ENCODE measurements at places on chromosomes 3 and 15.

- no peak for DNase-seq
These were observed 66.1 kb downstream of the CHSY1 start for GRCh38 chr15:101185770-101186169.

DNA sequence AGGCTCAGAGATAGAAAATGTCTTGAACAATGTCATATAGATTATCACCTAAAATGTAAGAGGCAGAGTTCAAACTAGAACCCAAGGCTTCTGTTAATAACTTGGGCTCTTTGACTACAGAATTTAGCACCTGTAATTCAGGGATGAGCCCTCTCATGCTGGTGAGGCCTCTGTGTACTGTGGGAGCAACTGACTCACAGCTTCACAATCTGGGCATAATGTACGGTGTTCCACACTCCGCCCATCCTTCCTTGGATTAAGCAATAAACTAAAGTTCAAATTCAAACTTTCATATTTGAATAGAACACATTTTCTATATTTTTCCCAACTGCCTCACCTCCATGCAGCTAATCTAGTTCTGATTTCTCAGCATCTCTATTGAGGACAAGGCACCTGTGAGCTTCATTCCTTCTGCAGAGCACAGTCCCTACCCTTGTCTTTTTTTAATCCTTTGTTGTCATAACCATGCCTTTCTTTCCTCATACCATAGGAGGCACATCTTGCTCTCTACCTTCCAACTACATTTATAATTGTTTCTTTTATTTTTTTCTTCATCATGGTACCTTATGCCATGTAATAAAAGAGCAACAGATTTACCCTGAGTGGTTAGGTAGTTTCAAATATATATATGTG is 392.1 kb downstream of the NLGN1 start:
- no peak for DNase-seq

DNA sequence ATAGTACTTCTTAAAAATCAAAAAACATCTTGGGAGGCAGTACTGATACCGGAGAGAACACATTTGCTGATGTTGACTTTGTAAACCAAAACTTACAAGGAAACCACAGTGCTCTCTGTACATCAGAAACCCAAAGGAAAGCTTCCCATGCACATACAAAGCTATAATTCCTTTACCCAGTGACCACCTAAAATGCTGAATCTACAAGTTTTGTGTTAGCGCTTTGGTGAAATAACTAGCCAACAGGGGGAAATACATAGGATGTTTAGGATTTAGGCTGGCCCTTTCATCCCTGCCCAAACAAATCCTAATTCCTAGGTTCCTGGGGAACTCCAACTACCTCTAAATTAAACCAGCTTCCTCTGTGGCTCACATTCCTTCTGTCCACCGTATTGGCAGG is 15.3 kb upstream of the SPG21 start:
- DNase-seq = no peak

DNA sequence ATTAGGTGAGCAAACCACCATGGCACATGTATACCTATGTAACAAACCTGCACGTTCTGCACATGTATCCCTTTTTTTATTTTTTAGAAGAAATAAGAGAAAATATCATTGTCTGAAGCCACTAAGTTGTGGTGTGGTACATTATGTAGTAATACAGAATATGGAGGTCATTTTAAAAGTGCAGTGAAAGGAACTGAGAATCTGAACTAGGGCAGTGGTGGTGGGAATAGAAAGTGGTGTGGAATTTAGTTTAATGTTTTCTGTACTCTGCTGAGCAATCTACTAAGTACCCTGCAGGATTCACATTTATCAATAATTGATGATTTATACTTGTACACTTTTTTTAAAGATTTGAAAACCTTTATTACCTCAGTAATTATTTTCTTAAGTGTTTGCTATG is 283.5 kb downstream of the CHL1 start:
- DNase-seq = no peak

DNA sequence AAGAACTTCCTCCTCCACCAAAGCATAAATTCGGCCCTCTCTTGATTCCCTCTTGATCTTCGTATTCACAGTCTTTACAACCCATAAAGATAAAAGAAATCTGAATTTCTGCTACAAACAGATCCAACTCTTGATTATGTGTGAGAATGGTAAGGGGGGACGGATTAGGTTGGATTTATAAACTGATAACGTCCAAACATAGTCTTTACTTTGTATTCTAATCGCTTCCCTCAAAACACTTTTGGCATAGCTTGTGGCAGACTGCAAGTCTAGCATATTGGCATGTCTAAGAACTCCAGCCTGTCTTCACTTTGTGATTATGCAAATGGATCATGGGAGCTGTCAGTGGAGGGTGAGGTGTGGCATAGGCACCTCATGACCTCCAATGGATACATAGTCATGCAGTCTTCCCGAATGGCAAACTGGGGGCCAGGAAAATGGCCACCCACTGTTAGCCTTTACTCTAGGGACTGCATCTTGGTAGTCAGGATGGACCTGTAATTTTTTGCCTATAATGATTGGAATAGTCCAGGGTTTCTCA is 24.3 kb upstream of the GPR171 start:
- no peak for DNase-seq

DNA sequence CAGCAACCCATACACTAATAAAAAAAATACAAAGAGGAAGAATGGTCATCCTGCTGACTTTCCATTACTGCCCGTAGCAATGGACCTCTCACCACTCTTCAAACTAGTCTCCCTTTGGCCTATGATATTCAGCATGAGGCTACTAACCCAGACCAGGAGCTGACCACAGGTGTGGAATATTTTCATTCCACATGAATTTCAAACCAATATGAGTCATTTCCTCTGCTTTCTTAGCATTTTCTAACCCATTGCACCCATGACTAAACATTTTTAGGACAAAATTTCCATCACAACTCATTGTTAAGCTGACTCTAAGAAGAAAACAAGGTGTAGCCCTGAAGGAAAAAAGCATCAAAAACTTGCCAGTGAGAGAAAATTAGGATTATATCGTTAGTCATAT is 34.0 kb upstream of the ZPLD1 start:
- DNase-seq = no peak

DNA sequence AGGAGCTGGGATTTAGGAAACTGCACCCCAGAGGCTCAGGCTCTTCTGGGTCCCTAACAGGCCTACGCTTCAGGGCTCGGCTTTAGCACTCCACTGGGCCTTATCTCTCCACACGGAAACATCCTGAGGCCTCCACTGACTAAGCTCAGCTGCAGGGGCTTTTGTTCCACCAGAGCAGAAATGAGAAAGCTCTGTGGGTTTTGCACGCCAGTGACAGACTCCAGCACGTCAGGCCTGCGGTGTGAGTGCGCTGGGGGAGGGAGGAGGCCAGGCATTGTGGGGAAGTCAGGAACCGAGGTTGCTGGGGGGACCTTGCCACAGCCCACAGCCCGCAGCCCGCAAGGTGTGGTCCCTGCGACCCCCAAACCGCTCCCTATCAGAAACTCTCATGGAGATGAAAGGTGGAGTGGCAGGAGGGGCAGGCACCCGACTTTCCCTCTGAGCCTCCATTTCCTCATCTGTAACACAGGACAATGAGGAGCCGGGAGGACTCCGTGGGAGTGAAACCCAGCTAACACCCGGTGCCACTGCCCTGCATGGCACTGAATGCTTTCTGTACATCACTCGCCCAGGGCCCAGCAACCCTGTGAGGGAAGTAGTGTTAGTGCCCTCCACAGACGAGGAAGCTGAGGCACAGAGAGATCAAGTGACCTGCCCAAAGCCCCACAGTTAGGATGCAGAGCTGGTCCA is 106.5 kb downstream of the TPRA1 start:
- DNase-seq = peak; percentile 94

DNA sequence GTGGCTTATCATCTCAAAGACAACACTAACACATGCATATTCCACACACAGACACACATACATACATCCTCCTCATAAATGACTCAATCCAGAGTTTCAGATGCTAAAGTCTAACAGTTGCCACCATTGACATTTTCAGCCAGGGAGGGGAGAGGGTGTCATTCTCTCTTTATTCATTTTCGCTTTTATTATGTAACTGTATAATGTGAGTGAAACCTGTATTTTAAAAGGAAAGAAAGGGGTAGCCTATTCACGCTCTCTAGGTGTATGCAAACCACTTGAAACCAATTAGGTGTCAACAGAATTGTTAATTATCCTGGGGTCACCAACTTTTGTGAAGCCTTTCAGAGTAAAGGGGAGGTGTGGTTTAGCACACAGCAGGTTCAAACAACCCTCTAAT is 1282.9 kb downstream of the ROBO2 start:
- no peak for DNase-seq

- DNase-seq = no peak
These were observed 1.6 kb downstream of the GMPPB start for GRCh38 chr3:49721896-49722781.

- no peak for DNase-seq
These were observed 45.1 kb downstream of the HMCES start for GRCh38 chr3:129323651-129324294.

DNA sequence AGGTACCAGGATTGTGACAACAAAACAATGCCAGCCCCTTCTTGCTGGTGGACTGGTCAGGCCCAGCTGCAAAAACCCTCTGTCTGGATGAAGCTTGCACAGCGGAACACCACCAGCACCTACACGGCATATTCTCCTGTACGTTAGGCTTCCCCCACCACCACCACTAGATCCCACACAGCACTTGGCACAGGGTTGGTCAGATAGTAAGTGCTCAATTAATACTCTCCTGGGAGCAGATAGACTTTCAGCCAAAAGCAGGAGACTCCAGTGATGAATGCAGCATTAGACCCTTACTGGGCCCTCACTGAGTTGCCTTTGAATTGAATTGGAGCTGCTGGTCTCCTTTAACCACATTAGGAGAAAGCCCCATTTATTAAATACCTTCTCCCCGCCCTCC is 97.9 kb downstream of the CPN2 start:
- DNase-seq = no peak

DNA sequence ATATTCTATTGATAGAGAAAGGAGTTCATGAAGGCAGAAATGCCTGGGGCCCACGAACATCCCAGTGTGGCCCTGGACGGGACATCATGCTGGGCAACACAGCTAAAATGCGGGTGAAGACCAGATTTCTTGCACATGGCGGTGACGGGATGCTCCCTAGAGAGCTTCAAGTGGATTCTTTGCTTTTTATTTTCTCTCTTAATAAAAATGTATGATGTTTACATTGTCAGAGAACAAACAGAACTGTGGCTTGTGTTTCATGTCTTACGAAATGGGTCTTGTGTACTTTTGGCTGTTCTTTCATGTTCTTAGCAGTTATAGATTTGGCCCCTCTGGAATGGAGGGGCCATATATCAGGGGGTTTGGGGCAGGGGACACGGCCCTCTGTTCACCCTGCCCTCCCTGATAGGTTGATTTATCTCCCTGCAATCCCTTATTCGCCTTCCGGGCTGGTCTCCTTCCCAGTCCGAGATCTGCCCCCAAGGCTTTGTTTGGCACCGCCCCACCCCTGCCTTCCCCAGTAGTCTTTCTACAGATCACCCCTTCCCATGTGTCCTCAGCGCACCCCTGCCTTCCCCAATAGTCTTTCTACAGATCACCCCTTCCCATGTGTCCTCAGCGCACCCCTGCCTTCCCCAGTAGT is 68.7 kb upstream of the CGNL1 start:
- no peak for DNase-seq

- no peak for DNase-seq
These were observed 148.2 kb downstream of the CHSY1 start for GRCh38 chr15:101103598-101103997.

GRCh38 chr3:79534727-79535126 is 233.1 kb downstream of the ROBO1 start:
- DNase-seq = no peak

- no peak for DNase-seq
These were observed 5.1 kb downstream of the GPR176 start for GRCh38 chr15:39914977-39915376.

DNA sequence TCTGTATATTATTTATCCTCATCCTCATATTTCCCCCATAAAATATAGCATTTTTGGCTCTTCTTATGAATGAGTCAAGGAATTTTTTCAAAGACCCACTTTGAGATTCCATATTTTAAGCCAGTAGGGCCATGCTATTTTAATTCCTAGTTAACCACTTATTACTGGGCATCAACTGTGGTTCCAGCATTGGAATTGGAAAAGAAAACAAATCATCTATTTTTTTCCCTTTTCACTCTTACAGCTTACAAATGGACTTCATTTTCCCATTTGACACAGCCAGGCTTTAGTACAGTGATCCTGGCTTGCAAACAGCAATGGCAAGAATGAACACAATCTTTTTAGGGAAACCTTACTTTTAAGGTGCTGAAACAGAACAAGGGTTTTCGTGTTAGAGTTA is 19.4 kb upstream of the PLCL2 start:
- DNase-seq = no peak

- DNase-seq = no peak
These were observed 205.9 kb downstream of the GABRG3 start for GRCh38 chr15:27176785-27177406.

DNA sequence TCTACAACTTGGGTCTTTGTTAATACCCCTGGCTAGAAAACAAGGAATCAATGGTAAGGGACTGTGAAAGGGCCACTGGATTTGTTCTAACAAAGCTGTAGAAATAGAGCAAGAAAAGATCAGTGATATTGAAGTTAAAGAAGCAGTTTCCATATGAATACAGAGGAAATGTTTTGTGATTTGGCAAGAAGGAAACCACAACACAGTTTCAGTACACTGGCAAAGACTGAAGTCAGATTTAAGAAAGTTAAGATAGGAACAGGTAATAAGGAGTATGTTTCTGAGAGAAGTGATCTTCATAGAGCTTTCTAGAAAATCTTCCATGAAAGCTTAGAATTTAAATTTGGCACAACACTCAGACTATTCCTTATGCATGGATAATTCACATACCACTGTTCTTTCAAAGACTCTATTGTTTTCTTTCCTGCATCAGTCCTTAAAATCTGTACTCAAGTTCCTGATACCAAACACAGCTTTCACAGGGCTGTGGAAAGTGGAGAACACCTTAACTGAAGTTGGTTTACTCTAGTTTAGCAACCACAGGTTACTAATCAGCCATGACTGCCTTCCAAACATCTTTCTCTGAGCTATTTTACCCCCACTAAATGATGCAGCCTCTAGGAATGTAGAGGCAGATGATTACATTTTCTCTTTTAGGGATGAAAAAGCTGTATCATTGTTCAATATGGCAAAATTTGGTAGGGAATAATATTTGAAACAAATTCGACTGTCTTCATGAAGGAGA is 32.4 kb upstream of the ALCAM start:
- peak; percentile 39 for DNase-seq

All from activated CD4-positive, alpha-beta T cell treated with anti-CD3 and anti-CD28 coated beads, Interleukin-2, Interleukin-6, amounts not matched to agents 100 ng/mL and 50 ng/mL, durations not matched to agents 16 hours and 8 hours (primary cell).